Daoy (cell line): ENCODE measurements at places on chromosomes 11 and 22. TPM values are rescaled to one million over a fixed set of nuclear protein-coding genes. Genes with fewer than 3 reads are reported as not detected.

GRCh38 chr11:117313091-117313490 lies 3.0 kb downstream of the BACE1 start:
- DNase-seq: no peak

PCNX3 gene
- 15.1 and 16.2 TPM in 2 replicates for total RNA-seq

ART1 gene
- not detected in 2 replicates for total RNA-seq

RCOR2 gene
- total RNA-seq: 0.36 and 0.80 TPM in 2 replicates

USH1C gene
- total RNA-seq: not detected in 2 replicates

DNA sequence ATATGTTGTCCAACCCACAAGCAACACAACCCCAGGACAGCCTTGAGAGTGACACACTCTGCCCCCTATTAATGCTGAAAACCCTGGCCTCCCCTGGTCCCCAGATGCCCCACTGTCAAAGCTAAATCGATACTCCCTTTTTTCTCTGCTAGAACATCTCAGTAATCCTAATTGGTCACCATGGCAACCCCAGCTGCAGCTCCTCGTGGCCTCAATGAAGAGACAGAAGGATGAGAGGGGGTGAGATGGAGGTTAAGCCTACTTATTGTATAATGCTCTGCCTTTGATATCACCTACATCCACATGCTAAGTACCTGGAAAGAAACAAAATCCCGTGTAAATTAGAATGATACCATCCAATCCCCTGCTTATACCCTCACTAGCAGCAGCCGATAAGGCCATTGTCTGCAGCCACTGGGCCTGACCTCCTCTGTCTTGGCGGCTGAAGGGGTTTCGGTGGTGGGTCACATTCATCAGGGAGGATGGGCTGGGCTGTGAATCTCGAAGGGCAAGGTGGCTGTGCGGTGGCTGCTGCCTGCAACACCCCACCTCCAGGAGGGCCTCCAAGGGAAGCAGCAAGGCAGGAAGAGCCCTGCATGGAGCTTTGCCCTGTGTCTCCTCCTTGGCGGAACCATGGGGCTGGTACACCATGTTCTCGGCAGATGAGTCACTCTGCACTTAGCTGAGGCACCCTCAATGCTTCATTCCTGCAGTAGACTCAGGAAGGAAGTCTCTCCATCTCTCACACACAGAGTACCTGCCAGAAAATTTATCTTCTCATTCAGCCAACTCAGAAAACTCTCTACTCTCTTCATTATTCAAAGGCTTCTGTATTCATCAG lies 399.5 kb downstream of the BUD13 start:
- DNase-seq: no peak

MCAT gene
- 20.2 and 30.6 TPM in 2 replicates for total RNA-seq

OR52A1 gene
- total RNA-seq: under 0.01 TPM in 1 of 2 replicates, not detected in the other
